Activated CD4-positive, alpha-beta T cell treated with anti-CD3 and anti-CD28 coated beads, Interleukin-2, amount 10 ng/mL, durations not matched to agents 7 days and 5 days (primary cell): ENCODE measurements at places on chromosomes 1 and 21. TPM values are rescaled to one million over a fixed set of nuclear protein-coding genes. Genes with fewer than 3 reads are reported as not detected.
A peak's percentile ranks its signal among the peaks of the same experiment; 100 is the strongest.

Gene GNAT2
- not detected for total RNA-seq

Gene PROK1
- total RNA-seq = not detected

- DNase-seq = peak; percentile 74
Measured at GRCh38 chr1:32215629-32216480, 6.3 kb downstream of the TMEM234 start.

- DNase-seq = no peak
Measured at GRCh38 chr1:206556047-206556749, 48.9 kb downstream of the RASSF5 start.

GRCh38 chr1:201767339-201767738, 61.6 kb upstream of the IPO9 start:
- no peak for DNase-seq

DNA sequence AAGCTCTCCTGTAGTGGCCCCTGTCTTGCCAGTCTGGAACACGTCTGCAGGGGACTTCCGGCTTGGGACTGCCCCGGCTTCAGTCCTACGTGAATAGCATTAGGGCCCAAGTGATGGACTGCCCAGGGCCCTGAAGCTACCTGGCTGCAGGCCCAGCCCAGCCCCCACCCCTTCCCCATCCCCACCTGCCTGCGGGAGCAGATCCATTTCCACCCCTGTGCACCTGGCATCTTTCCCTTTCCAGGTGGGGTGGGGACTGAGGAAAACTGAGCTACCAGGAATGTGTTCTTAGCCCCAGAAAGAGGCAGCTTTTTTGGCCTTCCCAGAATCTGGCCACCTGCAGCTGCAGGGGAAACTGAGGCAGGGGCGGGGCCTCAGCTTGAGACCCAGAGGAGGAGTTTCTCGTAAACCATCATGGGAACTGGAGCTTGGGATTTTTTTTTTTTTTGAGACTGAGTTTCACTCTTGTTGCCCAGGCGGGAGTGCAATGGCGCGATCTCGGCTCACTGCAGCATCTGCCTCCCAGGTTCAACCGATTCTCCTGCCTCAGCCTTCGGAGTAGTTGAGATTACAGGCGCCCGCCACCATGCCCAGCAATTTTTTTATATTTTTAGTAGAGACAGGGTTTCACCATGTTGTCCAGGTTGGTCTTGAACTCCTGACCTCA, 3.2 kb downstream of the EDN2 start:
- DNase-seq = no peak

DNA sequence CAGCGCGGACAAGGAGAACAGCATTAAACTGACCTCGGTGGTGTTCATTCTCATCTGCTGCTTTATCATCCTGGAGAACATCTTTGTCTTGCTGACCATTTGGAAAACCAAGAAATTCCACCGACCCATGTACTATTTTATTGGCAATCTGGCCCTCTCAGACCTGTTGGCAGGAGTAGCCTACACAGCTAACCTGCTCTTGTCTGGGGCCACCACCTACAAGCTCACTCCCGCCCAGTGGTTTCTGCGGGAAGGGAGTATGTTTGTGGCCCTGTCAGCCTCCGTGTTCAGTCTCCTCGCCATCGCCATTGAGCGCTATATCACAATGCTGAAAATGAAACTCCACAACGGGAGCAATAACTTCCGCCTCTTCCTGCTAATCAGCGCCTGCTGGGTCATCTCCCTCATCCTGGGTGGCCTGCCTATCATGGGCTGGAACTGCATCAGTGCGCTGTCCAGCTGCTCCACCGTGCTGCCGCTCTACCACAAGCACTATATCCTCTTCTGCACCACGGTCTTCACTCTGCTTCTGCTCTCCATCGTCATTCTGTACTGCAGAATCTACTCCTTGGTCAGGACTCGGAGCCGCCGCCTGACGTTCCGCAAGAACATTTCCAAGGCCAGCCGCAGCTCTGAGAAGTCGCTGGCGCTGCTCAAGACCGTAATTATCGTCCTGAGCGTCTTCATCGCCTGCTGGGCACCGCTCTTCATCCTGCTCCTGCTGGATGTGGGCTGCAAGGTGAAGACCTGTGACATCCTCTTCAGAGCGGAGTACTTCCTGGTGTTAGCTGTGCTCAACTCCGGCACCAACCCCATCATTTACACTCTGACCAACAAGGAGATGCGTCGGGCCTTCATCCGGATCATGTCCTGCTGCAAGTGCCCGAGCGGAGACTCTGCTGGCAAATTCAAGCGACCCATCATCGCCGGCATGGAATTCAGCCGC, 2.5 kb downstream of the S1PR1 start:
- peak; percentile 82 for DNase-seq

DNA sequence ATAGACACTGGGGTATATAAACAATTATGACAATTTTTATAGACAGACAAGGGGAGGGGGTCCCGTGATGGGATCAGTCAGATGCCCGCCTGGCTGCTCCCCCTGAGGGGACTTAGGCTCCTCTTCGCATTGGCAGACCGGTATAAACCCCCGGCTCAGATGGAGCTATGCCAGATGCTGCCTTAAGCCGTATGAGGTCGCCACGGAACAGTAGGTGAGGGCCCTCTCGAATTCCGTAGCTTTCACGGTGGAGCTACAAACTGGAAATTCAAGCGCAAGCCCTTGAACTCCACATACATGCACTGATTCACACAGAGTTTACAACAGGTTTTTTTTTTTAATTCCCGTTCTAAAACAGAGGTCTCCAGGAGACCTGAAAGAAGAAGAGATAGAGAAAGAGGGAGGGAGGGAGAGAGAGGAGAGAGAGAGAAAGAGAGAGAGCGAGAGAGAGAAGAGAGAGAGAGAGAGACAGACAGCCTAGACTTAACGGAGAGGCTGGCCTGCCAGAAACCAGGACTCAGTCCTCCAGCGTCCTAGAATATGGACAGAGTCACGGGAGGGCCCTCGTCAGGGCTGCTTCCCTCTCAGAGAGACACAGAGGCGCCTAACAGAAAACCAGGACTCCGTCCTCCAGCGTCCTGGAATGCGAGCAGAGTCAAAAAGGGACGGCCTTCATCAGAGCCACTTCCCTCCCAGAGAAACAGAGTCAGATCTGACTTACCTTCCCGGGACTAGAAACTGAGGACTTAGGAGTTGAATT, 24.4 kb upstream of the TMEM54 start:
- peak; percentile 19 for DNase-seq

GRCh38 chr1:79151006-79151796, 144.7 kb upstream of the ADGRL4 start:
- DNase-seq = no peak
